ENCODE measurements at places on chromosomes 2 and 18.

DNA sequence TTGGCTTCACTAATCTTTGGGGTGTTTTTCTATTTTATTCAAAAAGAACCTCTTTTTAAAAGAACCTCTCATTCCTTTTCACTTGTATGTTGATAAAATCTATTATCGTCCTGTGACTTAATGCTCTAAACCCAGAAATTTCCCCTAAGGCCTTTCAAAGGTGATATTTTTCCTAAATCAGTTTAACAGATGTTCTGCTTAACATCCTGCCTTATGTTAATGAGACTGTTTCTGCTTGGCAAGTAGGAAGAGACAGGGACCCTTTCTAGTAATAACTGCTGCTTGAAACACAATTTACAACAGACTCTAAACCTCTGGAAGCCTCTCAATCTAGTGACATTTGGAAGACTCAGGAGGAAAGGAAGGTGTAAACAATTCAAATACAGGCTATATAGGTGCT, 128.8 kb downstream of the KCNJ3 start:
- DNase-seq: no peak

GRCh38 chr2:96522304-96523203, 14.0 kb upstream of the ARID5A start:
- no peak for DNase-seq

DNA sequence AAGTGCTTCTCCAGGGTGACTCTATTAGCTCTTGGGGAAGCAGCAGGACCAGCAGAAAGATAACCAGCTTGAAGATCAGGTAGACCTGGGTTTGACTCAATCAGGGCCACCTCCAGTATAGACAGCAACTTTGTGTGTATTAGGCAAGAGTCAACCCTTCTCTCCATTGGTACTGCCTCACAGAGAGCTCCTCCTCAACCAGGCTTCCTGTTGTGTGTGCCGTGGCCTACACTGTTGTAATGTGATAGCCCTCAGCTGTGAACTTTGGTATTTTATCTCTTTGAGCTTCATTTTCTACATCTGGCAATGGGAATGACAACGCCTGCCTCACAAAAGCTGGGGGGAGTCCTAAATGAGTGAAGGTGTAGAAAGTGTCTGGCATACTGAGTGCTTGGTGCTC, 17.0 kb upstream of the MAP3K20 start:
- no peak for DNase-seq

DNA sequence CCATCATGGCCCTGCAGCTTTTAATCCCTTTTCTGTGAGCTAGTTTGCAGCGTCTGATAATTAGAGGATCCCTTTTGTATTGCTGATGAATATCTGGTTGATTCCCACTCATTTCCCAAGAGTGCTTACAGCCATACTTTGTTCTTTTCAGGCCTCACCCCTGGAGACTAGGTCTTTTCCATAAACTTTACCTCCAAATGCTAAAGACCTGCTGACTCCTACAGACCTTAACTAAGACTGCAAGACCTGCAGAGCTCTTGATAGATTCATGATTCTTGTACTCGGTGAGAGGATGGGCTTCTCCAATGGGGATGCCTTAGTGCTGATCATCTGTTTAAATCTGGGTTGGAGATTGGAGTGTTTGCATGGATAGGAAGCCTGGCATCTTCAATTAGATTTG, 33.1 kb upstream of the DYNAP start:
- DNase-seq: no peak

GRCh38 chr2:21627938-21628337, 504.2 kb downstream of the TDRD15 start:
- no peak for DNase-seq

DNA sequence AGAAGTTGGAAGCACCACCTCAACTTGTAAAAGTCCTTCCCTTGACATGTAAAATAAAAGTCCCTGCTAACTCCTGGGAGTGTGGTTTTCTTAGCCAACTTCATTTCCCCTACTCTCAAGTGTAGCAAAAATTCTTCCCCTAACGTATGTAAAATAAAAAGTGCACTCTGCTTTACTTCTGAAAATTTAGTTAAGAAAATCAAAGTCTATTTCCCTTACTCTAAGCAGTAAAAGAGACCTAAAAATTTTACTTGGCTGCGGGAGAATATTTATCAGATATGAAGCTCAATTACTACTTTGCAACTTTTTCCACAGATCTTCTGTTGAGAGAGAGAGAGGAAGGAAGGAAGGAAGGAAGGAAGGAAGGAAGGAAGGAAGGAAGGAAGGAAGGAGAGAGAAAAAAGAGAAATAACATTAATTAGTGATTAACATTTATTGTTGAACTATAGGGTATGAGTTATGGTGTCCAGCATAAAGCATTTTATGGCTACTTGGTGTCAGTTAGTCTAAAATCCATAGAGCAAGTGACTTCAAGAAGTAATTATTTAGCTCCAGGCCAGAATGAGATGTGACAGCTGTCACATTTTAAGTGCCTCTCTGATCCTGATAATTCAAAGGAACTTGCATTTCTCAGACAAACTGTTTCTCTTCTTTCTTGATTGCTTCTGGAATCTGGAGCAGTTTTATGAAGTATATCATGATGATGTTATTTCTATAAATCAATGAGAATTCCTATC, 210.3 kb downstream of the TMX3 start:
- no peak for DNase-seq
